ENCODE measurements at places on chromosomes 12 and 14.
A peak's percentile ranks its signal among the peaks of the same experiment; 100 is the strongest.

- no peak for DNase-seq
Measured at GRCh38 chr14:35234012-35234805, 58.0 kb upstream of the PSMA6 start.

DNA sequence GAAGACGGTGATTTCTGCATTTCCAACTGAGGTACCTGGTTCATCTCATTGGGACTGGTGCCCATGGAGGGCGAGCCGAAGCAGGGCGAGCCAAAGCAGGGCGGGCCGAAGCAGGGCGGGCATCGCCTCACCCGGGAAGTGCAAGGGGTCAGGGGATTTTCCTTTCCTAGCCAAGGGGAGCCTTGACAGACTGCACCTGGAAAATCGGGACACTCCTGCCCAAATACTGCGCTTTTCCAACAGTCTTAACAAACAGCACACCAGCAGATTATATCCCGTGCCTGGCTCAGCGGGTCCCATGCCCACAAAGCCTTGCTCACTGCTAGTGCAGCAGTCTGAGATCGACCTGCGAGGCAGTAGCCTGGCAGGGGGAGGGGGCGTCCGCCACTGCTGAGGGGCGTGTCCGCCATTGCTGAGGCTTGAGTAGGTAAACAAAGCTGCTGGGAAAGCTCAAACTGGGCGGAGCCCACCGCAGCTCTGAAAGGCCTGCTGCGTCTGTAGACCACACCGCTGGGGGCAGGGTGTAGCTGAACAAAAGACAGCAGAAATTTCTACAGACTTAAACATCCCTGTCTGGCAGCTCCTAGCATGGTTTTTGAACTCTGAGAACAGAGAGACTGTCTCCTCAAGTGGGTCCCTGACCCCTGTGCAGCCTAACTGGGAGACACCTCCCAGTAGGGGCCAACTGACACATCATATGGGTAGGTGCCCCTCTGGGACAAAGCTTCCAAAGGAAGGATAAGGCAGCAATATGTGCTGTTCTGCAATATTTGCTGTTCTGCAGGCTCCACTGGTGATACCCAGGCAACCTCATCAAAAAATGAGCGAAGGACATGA, 77.2 kb downstream of the BAZ1A start:
- DNase-seq = no peak

DNA sequence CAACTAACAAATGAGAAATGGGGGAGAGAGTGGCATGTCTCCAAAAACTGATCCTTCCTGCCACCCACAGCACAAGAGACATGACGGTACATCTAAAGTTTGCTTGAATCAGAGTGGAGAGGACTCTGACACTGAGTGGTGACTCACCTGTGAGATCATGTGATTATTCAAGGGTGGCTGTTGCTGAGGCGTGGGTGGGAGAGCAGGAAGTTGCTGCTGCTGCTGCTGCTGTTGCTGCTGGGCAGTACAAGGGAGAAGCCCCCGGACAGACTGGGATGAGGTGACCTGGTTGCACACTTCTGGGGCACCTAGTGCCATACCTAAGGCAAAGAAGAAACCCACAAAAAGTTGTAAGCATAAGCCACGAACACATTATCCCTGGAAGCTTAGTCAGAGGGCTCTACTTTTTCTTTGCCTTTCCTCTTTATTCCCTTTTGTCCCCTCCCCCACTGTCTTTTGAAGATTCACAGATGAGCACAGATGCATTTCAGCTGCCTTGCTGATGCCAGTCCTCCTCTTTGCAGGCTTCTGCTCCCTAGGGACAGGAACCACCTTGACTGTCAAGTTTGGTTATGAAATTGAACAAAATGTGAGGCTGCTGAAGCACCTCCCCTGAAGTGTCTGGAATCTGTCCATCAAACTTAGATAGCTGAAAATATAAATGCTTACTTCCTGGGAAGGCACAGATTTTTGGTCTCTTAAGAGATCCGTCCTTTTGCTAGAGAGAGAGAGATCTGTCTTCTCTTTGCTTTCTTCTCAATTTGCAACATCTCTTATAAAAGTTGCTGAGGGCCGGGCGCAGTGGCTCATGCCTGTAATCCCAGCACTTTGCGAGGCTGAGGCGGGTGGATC, 29.4 kb upstream of the STAC3 start:
- DNase-seq = peak; percentile 37

DNA sequence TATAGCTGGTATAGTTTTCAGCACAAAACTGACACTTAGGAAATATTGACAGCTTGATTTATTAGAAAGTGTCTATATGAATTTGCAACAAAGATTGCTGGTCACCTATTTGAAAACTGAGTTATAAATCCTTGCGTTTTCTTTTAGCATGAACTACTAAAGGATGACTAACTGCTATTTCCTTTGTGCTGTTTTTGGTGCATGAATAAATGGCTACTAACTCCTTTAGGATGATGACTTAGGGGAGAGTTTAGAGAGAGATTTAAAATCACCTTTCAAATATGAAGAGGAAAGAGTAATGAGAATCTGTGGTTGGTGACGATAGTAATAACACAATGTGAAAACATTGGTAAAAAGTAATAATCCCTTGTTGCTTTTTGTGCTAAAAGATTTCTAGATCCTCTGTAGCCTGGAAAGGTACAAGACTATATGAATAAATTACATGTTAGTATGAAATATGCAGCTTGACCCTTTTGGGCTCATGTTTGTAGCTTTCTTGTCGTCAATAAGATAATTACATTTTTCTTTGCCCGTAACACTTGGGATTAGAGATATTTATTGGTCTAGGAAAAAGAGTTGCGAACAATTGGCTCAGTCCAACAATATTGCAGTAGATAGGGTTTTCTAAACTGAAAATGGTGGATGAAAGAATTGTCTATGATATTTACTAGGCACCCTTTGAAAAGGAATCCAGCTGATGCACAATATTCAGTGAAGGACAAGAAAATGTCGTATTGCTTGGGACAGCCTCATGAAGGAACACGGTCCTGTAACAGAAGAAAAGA, 453.0 kb downstream of the ADAMTS20 start:
- no peak for DNase-seq

DNA sequence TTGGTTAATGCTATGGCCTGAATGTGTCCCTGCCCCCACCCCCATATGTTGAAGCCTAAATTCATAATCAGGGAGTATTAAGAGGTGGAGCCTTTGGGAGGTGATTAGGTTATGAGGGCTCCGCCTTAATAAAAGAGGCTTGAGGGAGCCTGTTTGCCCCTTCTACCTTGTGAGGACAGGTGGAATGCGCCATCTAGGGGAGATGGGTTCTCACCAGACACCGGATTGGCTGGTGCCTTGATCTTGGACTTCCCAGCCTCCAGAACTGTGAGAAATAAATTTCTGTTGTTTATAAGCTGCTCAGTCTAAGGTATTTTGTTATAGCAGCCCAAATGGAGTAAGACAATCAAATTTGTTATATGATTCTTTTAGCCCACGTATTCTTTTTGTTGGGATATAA, 148.3 kb downstream of the PTCSC3 start:
- DNase-seq = no peak

- no peak for DNase-seq
Measured at GRCh38 chr14:22847661-22848341, 11.4 kb downstream of the MMP14 start.

DNA sequence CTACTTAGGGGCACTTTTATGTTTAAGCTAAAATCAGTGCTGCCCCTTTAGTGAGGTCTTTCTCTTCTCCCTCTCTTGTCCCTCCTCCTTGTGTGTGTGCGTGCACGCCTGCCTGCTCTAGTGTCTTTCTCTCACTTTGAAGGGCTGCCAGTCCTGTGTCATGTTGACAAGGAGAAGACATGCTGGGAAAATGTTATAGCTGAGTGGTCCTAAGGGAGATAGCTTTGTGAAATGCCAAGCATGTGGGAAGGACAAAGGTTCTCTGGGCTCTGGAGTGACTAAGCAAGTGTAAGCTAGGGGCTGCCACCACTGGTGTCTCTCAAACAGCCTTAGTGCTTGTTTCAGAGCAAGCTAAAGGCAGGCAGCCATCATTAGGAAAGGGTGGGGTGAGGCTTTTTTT, 108.4 kb downstream of the EMP1 start:
- DNase-seq = no peak

DNA sequence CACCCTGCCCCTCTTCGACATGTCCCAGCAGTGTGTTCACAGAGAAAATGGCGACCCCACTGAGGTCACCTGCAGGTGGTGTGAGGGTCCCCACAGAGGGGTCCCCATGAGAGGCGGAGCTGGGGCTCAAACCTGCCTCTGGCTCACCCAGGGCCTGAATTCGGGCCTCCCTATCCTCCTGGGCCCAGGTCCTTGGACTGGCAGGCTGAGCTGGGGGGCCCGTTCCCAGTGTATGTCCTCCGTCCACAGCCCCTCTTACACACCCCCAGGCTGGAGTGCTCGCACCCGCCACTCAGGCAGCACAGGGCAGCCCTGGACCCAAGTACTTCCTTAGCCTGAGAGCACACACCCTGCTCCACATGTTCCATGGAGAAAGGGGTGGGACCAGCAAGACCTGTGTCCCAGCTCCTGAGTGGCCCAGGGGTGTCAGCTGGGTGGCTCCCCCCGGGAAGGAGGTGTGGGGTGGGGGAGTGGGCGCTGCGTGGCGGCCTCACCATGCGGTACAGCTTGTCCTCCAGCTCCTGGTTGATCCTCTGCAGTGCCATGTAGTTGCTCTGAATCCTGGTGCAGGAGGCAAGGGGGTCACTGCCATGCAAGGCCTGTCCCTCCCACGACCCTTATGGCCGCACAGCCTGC, 42.6 kb downstream of the BEGAIN start:
- DNase-seq = no peak

DNA sequence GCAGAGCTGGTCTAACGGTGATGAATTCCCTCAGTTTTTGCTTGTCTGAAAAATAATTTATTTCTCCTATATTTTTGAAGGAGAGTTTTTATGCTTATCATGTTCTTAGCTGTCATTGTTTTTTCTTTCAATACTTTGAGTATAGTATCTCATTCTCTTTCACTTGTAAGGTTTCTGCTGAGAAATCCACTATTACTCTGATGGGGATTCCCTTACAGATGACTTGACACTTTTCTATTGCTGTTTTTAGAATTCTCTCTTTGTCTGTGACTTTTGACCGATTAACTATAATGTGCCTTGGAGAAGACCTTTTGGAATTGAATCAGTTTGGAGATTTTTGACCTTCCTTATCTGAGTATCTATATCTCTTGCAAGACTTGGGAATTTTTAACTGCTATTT, 139.6 kb downstream of the PRKD1 start:
- no peak for DNase-seq

GRCh38 chr12:54156578-54156977, 32.2 kb downstream of the SMUG1 start:
- DNase-seq = no peak

GRCh38 chr14:65495196-65495595, 82.7 kb downstream of the FUT8 start:
- DNase-seq = no peak

GRCh38 chr14:71432334-71433110, 499.7 kb upstream of the RGS6 start:
- DNase-seq = no peak
